ENCODE measurements at places on chromosomes 5 and 9.

GRCh38 chr9:96646081-96646991, 8.8 kb downstream of the PRXL2C start:
- DNase-seq: no peak

DNA sequence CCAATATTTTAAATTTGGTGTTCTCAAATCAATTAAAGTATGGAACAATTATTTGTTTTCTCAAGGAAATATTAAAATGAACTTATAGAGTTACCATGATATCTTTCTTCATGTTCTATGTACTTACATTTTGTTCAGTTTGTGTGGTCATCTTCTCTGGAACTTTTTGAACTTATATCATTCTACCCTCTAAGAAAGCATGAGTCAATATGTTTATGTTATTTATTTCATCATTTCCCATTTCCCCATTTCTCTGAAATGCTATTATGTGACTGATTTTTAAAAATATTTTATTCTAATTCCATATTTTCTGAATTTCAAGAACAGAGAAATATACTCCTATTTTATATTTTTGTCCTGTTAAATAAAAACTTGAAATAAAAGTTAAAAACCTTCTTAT, 123.5 kb upstream of the ACOT12 start:
- DNase-seq: no peak

DNA sequence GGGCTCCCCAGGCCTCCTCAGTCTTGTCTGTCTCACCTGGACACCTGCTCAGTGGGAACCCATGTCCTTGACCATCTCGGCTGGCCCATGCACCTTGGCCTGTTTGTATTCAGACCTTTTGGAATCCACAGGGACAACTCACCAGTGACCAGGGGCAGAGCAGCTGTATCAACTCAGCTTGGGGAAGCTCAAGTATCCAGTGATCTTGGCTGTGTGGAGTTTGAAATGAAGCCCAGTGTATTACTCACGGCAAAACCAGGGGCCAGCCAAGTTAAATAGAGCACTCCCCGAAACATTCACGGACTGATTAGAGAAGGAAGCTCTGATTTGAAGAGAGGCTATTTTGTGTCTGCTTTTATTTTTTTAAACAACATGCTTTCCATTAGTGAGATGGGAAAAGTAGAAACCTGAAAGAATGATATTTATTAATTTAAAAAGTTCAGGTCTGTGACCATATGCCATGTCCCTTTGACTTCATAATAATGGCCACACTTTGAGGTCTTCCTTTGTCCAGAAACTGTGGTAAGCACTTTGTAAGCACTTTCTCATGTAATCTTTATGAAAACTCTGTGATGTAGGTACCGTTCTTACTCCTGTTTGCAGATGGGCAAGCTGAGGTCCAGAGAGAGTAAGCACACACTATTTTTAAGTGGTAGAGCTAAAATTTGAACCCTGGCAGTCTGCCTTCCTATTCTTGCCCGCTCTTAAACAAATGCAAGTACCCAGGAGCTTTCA, 656.5 kb downstream of the BNC2 start:
- no peak for DNase-seq

GRCh38 chr5:56922922-56923321, 13.5 kb downstream of the SETD9 start:
- DNase-seq: no peak

GRCh38 chr5:146521403-146522106, 5.6 kb upstream of the GPR151 start:
- DNase-seq: no peak

DNA sequence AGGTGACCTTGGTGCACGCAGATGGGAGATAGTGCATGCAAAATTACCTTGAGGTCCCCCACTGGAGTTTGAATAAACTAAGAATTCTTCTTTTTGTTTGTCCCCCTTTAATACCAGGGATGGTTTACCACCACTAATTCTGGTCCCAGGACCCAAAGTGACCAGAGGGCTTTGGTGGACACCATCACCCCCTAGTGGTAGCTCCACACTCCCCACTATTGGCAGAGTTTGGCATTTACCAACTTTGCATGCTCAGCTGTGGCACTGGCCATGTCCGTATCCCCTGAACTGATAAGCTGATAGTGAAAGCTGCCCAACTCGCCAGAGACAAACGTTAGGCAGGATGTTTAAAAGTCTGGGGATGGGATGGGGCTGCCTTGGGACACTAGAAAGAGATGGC, 3.3 kb downstream of the ASTN2 start:
- no peak for DNase-seq

DNA sequence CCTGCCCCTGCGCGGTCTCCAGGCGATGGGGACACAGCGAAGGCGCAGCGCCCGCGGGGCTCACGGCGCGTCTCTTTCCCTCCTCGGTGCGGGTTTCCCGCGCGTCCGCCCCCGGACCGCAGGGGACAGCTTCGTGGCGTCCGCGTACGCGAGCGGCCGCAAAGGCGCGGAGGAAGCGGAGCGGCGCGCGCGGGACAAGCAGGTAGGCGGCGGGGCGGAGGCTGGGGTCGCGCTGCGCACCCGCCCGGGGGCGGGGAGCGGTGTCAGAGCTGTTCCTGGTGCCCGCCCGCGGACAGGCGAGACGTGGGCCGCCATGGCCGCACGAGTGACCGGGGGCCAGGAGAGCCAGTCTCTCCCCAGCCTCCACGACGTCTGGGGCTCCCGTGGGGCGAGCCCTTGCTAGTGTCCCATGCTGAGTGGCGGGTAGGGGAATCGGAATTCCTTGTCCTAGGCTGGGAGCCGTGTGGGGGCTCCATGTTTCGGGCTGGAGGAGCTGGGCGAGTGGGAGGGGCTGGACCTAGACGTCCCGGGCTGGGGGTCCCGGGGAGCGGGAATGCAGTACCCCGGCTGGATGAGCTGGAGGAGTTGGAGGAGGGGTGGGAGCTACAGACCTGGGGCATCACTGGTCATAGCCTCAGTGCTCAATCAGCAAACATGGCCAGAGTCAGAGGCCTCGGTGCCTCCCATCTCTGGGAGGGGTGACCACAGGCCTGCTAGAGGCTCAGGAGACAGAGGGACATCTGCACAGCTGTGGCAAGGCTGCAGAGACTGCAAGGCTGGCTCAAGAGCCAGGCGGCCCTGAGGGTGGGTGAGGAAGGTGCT, 968 bp downstream of the NKD2 start:
- no peak for DNase-seq

- no peak for DNase-seq
These were observed 480.3 kb upstream of the SEMA6A start for GRCh38 chr5:117054911-117055310.

- no peak for DNase-seq
These were observed 5.8 kb upstream of the CCL21 start for GRCh38 chr9:34715639-34716215.

DNA sequence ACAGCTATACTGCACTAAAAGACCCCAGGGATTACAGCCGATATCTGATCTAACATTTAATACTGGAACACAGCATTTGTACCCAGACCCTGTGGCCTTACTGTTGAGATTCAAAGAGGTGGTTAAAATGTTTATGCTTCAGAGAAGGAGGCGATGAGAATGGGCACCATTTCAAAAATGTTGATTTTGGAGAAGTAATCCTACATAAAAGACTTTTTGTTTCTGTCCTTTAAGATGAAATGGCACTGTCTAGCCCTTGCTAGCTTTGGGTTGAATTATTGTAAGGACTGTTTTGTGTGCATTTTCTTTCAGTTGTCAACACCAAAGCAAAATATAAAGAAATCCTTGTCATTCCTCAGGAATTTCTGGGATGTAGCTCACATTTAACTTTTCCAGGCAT, 288.5 kb upstream of the ANKH start:
- DNase-seq: no peak

- no peak for DNase-seq
These were observed 73.9 kb downstream of the SH3PXD2B start for GRCh38 chr5:172380301-172380986.

- DNase-seq: no peak
These were observed 124.0 kb upstream of the ERCC6L2 start for GRCh38 chr9:95751520-95751790.

DNA sequence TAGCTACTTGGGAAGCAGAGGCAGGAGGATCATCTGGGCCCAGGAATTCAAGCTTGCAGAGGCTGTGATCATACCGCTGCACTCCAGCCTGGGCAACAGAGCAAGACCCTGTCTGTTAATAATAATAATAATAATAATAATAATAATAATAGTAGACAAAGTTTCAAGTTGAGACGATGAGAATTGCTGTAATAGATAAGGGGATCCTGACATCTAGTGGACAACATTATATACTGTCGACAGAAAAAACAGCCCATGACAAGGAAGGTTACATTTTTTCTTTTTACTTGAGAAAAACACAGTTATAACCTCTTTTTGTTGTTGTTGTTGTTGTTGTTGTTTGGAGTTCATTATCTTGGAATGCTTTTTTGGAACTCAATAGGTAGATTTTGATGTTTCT, 35.3 kb downstream of the NDFIP1 start:
- DNase-seq: no peak

GRCh38 chr9:124779368-124780059, 2.6 kb downstream of the OLFML2A start:
- DNase-seq: no peak

Data from CD4-positive, alpha-beta T cell treated with Interleukin-17A for 4 hours (primary cell).